ENCODE measurements at places on chromosomes 2 and 18.

DNA sequence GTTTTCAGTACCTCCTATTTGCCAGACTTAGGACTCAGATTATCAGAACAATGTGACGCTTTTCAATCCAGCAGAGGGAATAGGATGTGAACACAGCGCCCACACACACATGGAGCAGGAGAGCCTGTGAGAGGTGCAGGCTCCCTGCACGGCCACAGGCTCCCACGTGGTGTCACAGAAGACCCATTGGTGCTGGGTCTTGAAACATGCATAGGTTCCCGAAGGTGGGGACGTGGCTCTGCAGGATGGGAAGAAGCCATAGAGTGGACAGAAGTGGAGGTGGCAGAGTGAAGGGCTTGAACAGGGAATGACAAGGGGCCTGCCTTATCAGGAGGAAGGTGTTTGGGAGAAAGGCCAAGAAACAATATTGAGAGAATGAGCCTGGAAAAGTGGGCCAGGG lies 78.5 kb upstream of the BCL2L11 start:
- no peak for DNase-seq

DNA sequence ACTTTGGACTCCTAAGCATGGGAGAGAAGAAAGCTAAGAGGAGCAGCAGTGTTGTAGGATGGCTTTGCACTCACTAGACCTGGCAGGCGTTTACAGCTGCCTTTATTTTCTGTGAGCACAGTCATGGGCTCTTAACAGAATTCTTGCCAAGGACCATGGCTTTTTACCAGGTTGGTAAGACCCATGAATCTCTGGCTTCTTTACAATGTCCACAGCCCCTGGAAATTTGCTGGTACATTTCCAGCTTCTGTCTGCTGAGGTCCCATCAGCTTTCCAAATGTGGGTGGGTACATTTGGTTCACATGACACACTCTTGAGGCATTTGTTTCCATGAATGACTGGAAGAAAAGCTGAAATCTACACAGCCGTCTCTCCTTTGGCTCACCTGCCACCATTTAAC lies 162.7 kb downstream of the PPP1R1C start:
- DNase-seq: no peak

DNA sequence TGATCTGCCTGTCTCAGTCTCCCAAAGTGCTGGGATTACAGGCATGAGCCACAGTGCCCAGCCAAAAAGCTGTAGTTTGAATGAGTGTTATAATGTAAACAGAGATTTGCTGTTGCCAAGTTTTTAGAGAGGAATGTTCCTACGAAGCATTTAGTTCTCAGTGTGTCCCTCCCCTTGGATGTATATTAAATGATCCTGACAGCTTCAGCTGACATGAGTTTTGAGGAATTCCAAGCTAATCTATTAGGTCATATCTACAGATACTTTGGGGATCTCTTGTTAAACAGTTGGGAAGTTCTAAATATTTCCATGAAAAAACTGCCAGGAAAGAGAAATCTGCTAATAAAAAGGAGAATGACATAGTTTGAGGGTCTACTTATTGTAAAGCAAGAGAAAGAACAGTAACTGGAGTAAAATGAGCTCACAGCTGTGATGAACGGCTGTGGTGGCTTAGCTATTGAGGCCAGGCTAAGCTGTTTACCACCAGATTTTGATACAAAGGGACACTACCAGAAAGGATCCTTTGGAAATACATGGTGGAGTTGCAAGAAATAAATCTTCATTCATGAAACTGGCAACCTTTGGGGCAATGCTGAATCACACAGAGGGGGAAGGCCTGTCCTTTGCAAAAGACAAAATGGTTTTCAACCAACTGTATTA lies 2.6 kb upstream of the STON1 start:
- DNase-seq: no peak

DNA sequence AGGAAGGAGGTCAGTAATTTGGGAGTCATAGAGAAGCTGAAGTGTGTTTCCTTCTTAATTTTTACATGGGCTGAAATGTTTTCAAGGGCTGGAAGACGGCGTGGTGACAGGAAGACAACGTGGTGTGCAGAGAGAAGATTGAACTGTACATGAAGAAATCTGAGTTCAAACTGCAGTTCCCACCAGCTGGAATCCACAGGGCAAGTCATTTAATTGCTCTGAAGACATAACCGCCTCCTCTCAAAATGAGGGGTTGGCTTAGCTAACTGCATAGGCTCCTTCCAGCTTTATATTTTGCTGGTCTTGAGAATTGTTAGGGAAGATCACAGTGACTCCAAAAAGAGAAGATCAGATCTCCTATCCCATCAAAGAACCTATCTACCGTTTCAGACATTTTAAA lies 103.9 kb downstream of the SLC8A1 start:
- DNase-seq: no peak

DNA sequence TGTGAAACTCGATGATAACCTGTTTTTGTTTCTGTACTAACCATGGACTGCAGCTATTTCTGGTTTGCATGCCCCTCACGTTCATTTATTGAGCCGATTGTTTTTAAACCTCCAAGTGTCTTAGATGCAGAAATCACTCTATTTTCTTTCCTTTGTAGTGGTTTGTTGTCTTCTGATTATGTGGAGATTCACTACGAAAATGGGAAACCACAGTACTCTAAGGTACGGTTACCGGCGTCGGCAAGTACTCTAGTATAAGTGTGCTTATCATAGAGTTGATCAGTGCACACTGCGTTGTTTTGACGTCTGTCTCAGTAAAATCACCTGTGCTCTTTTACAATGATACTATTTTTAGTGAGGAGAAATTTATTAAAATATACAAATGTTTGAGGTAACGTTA lies 87.4 kb downstream of the ADAM23 start:
- DNase-seq: no peak

DNA sequence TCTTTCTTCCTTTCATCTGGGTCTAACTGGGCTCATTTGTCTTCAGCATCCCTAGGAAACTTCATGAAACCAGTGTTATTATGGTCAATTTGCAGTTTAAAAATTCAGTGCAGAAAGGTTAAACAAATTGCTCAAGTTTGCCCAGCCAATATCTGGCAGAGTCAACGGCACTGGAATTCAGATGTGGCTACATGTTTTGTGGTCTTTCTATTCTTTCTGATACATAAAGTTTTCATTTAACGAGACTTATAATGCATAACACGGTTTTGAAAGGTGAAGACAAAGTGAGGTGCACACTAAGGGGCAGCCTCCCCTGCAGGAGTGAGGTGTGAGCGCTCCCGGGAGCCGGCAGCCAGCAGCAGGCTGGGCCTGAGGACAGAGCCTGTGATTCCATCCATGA lies 164.6 kb downstream of the RTP5 start:
- DNase-seq: no peak

DNA sequence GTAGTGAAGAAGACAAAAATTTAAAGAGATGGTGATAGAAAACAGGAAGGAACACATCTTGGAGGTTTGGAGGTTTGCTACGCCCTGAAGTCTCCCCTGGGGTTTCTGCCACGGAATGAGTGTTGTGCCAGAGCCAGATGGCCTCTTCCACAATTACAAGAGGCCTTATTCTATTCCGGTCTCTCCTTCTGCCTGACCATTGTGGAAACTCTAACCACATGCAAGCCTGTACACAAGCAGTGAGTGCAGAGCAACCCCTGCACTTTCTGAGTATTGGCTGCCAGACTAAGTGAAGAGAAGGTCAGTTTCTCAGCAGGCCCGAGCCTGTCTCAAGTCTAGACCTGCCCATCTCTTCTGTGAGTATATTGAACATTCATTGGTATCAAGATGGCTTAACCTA lies 22.7 kb upstream of the MYO1B start:
- no peak for DNase-seq

DNA sequence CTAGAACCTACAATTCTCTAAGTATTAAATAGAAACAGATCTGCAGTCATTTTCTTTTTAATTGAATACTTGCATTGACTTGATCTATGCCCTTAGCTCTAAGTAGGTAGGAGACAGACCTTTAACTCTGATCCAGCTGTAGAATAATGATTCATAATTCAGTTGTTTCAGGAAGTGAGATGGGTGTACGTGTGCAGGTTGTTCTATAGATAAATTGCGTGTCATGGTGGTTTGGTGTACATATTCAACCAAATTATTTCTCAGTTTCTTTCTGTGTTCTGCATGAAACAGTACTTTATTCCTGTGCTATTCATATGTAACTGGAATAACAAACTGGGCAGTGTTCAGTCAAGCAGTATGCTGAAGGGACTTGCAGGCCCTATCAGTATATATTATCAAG lies 34.3 kb upstream of the CD226 start:
- no peak for DNase-seq

GRCh38 chr2:175002547-175003274 lies 2.5 kb downstream of the CHN1 start:
- no peak for DNase-seq

DNA sequence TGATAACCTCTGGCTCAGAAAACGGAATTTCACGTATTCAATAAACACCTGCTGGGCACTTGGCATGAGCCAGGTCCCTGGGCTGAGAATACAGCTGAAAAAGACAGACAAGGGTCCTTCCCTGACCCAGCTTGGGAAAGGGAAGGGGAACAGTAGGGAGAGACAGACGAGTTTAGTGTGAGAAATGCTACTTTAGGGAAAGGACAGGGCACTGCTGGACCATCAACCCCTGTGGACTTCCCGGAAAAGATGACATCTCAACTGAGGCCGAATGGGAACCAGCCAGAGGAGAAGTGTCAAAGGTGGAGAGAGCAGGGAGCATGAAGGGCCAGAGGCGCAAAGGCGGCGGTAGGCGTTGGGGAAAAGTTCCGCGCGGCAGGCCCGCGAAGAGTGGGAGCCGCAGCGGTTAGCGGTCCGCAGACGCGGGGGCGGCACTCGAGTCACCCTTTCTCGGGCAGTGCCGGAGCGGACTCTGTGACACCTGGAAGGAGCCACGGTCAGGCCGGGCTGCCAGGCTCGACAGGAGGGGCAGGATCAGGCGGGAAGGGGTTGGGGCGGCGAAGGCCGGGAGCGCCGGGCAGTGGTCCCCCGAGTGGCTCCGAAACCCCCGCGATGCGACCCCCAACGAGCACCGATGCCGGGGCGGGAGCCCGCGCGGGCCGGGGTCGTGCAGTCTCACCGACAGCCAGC lies 519 bp downstream of the TEX261 start:
- peak; percentile 49 for DNase-seq

DNA sequence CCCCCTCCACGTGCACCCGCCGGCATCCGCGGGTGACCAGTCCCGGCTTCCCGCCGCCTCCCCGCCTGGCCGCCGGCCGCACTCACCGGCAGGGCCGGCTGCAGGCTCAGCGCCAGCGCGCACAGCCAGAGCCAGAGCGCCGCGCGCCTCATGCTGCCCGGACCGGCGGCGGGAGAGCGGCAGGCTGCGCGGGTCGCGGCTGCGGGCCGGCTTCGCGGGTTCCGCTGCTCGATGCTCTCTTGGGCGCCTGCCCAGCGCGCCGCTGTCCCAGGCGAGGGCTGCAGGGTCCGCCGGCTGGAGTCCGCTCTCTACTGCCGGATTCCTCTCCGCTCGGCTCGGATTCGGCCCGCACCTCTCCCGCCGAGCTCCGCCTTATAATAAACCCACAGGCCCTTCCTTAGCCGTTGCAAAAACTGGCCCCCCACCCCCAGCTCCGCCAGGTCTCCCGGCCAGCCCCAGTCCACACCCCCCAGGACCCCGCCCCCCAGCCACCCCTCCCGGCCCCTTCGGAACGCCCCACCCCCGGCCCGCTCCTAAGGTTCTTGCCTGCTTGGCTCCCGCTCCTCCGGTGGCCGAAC lies at the start of gene SDC1:
Gene SDC1 (minus strand): TSS at position 415 of the 578 bp plus-strand sequence. CDS start 263 bp downstream, at position 152.
- no peak for DNase-seq

DNA sequence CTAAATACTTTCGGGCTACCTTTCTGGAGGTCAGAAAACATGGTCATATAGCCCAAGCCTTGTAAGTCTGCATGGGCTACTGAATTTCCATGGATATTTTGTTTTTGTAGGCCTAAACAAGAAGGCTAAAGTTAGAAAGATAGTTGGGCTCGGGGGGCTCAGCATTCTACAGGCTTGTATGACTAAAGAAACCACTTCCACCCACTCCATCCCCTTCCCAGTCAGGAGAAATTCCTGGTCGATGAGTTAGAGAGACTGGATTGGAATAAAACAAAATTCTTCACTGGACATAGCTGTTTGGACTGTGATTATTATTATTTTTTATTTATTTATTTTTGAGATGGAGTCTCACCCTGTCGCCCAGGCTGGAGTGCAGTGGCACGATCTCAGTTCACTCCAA lies 539.4 kb upstream of the TNP1 start:
- DNase-seq: no peak

GRCh38 chr2:45494275-45494977 lies 116.6 kb downstream of the SRBD1 start:
- no peak for DNase-seq

GRCh38 chr2:160869411-160869810 lies 290.8 kb upstream of the TANK start:
- no peak for DNase-seq
